Smooth muscle cell of the pulmonary artery (primary cell): ENCODE measurements at places on chromosomes 11 and 22. TPM values are rescaled to one million over a fixed set of nuclear protein-coding genes. Genes with fewer than 3 reads are reported as not detected.

PARVB gene
- 37.6 and 48.1 TPM in 2 replicates for total RNA-seq

OR51L1 gene
- not detected in 2 replicates for total RNA-seq

OR52K1 gene
- not detected in 2 replicates for total RNA-seq

SLC25A18 gene
- not detected in 2 replicates for total RNA-seq

EI24 gene
- 96.2 and 98.4 TPM in 2 replicates for total RNA-seq
